ENCODE measurements at places on chromosomes 16 and 17. TPM values are rescaled to one million over a fixed set of nuclear protein-coding genes. Genes with fewer than 3 reads are reported as not detected.

DNA sequence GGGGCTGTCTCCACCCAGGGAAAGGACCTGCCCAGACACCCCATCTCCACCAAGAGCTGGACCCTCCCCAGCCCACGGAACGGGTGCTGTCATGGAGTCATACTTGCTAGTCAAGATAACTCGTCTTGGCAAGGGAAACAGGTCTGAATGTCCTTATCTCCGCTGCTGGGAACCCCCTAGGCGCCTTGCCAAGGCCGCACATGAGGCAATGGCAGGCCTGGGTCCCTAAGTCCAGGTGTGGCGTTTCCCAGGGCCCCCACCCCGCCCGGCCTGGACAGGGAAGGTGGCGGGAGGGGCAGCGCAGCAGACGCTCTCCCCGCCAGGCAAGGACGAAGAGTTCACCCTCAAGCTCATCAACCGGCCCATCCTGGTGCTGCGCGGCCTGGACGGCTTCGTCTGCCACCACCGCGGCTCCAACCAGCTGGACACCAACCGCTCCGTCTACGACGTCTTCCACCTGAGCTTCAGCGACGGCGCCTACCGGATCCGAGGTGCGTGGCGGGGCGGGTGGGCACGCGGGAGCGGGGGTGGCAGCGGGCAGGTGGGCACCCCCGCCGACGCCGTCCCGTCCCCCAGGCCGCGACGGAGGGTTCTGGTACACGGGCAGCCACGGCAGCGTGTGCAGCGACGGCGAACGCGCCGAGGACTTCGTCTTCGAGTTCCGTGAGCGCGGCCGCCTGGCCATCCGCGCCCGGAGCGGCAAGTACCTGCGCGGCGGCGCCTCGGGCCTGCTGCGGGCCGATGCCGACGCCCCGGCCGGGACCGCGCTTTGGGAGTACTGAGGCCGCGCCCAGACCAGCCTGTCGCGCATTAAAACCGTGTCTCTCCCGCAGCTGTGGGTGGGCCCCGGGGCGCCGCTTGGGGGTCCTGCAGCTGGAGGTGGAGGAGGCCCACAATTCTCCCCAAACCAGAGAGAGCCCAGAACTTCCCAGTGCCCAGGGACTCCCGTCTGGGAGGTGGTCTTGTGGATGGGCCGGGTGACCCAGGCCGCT is 8.4 kb downstream of the FSCN2 start:
- no peak for DNase-seq

DNA sequence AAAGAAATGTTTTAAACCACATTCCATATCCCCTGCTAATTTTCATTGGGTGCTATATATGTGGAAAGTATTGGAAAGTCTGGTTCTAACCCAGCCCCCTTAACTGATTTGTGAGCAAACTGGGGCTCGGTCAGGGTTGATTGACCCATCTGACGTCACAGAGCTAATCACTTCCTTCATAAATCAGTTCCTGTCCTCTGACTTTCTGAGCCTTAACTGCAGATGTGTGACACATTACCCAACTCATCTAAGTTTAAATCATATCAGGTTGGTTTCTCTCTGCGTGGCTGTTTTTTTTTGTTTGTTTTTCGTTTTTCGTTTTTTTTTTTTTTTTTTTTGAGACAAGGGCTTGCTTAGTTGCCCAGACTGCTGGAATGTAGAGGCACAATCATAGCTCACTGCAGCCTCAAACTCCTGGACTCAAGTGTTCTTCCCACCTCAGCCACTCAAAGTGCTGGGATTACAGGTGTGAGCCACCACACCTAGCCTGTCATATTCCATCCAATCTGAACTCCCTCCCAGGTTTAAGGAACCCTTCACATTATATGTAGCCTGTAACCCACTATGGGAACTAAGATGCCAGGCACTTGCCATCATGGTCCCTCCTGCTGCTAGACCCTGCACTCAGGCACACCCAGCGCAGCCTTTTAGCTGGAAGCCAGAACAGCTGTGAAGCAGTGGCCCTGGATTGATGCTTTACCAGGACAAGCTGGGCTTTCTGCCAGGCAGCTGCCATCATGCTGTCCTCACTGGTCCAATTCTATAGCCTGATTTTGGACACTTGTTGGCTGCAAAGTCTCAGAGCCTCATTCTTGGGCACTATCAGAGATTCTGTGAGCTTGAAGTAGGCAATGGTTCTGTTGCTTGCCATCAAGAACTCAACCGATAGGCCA is 6.9 kb upstream of the BPTF start:
- DNase-seq: no peak

DNA sequence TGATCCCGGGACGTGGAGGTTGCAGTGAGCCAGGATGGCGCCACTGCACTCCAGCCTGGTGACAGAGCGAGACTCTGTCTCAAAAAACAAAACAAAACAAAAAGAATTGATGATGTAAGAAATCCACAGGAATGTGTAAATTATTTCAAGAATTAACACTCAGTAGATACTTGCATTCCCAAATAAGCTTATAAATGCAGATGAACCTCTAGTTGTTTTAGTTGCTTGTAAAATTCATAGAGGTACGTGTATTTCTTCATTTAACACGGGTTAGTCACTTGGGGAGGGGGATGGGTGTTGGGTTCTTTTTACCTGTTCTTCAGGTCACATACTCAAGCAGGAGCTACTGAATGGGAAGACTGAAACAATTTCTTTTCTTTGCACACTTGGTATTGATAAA is 55.7 kb upstream of the FBXO47 start:
- no peak for DNase-seq

GRCh38 chr16:31009894-31010584 is 399 bp downstream of the STX1B start:
- DNase-seq: no peak

DNA sequence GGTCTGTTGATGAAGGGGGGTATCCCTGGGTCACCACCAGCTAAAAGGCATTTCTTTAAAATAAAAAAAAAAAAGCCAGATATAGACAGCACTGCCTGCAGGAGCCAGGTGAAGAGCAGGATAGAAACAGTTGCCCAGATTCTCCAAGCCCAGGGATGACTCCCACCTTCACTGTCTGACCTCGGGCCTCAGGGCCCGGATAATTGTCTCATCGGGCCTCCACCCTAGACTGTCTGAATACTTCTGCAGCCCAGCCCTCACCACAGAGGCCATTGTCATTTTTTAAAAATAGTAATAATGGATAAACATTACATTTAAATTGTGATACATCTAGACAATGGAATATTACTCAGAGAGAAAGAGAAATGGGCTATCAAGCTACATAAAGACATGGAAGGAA is 92.8 kb upstream of the TNRC6C start:
- no peak for DNase-seq

GRCh38 chr16:3846595-3847091 is 33.9 kb downstream of the CREBBP start:
- no peak for DNase-seq

DNA sequence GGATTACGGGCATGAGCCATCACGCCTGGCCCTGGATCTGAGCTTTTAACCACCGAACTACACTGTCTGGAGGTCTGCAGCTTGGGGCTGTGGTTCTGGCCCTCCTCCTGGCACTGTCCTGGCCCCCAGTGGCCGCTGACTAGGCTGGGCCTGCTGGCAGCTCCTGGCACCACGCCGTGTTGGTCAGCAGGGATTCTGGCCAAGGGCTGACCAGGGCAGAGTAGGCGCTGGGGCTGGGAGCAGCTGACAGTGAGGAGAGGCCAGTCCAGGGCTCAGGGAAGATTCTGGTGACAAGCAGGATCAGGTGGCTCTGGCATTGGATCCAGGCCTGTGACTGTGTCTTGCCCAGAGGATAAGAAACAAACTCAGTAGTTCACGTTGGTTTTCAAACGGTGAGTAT is 14.6 kb downstream of the EEF2K start:
- no peak for DNase-seq

DNA sequence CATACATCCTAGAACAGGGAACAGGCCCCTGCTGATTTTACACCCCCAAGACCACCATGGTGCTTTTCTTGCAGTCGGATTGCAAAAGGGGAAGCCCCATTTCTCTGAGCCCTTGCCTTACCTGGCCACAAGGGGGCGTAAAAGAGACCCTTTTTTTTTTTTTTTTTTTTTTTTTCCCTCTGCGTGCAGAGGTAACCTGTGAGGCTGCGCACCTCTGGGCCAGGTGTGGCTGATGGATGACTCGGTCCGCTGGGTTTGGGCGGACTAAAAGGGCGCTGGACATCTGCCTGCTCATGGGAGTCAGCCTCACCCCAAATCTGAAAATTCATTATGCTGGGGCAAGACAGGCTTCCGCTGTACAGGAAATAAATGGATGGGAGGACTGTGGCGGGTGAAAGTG is 281.0 kb downstream of the CBLN1 start:
- DNase-seq: no peak

- DNase-seq: no peak
Measured at GRCh38 chr16:65875381-65876055, 491.0 kb upstream of the CDH5 start.

- DNase-seq: no peak
Measured at GRCh38 chr17:42787266-42787665, 6.9 kb downstream of the WNK4 start.

DNA sequence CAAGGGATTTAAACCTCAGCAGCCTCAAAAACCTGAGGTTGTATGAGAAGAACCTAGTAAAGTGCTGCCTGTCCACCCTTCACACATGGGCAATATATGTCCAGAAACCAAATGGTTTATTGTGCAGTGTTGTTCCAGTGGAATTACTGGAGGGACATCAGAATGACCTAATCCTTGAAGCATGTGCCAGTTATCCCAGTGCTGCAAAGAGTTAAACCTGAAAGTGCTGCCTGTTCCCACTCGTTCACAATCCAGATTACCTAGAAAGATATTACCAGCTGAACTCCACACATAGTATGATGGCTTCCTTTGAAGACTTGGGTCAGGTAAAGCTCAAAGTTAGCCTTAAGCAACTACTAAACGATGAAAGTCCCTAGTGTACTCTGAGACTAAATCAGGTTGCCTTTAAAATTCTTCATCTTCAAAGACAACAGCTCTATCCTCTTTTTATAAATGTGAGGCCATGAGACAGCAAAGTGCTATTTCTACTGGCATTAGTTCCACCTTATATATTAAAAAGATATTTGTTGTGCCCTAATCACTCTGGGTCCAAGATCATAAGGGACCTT is 133.1 kb downstream of the SNX11 start:
- DNase-seq: no peak

GRCh38 chr17:66950886-66951604 is 13.5 kb upstream of the CACNG4 start:
- DNase-seq: no peak

GALR2 gene
- 10.6 TPM for total RNA-seq

HLF gene
- total RNA-seq: 44.3 TPM

HCRT gene
- not detected for total RNA-seq

DCTN5 gene
- 78.2 TPM for total RNA-seq

CCDC200 gene
- total RNA-seq: not detected

Measured in activated T-cell treated with anti-CD3 and anti-CD28 coated beads, Interleukin-2, amount 50 U/mL, for 72 hours (primary cell).